ENCODE measurements at places on chromosomes 1 and 21.

GRCh38 chr1:213070406-213070805 lies 19.4 kb downstream of the RPS6KC1 start:
- DNase-seq = no peak

- no peak for DNase-seq
Measured at GRCh38 chr1:154968731-154969130, 1.8 kb downstream of the SHC1 start.

- DNase-seq = no peak
Measured at GRCh38 chr1:5638582-5638981, 353.6 kb downstream of the NPHP4 start.

DNA sequence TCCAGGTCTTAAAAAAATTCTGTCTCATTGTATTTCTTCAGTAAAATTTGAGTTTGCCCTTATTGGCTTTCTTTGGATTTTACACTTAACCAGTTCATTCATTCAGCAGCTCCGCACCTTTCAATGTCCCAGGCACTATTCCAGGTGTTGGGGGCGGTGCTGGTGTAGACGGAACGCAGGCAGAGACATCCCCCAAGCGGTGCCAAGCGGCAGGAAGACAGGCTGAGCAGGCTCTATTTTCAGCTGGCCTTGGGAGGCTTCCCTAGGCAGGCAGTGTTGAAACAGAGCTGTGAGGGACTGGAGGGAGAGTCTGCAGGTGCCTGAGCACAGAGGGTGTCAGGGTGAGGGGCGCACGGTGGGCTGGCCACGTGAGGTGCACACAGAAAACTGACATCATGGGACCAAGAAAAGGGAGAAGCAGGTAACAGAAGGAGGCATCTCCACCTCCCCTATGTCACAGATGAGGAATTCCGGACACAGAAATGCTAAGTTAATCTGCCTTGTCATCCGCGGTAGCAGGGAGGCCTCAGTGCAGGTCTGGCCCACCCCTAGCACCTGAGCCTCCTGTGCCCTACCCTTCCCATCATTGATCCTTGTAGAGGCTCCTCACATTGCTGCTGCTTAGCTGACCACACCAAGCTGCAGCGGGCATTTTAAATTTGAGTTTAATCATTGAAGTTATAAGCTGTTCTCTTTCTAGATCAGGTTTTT lies 40.8 kb downstream of the SLC37A1 start:
- DNase-seq = peak; percentile 49

- DNase-seq = no peak
Measured at GRCh38 chr1:91585982-91586381, 85.3 kb downstream of the CDC7 start.
